CD4-positive, alpha-beta T cell treated with Interleukin-15 for 1 hour (primary cell): ENCODE measurements at places on chromosomes 4 and X.

DNA sequence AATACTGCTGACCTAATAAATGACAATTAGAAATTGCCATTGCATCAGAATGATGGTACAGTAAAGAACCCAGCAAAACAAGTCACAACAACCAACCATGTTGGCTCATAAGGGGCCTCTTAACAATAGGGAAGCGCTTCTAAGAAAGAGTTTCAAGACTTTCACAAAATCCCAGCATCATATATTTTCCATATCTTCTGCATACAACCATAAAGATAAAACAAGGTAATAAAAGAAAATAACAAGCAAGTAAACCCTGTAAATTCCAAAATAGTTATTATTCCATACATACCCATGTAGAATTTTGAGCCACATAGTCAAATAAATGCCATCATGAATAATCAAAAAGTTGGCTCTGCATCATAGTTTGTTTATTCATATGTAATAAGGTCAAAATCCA, 8.2 kb downstream of the SLC10A7 start:
- DNase-seq = no peak

- DNase-seq = no peak
Measured at GRCh38 chr4:169243825-169244609, 26.7 kb downstream of the SH3RF1 start.

- DNase-seq = no peak
Measured at GRCh38 chrX:10288373-10288975, 131.7 kb downstream of the CLCN4 start.

GRCh38 chr4:108714880-108715279, 48.0 kb downstream of the ETNPPL start:
- DNase-seq = no peak

DNA sequence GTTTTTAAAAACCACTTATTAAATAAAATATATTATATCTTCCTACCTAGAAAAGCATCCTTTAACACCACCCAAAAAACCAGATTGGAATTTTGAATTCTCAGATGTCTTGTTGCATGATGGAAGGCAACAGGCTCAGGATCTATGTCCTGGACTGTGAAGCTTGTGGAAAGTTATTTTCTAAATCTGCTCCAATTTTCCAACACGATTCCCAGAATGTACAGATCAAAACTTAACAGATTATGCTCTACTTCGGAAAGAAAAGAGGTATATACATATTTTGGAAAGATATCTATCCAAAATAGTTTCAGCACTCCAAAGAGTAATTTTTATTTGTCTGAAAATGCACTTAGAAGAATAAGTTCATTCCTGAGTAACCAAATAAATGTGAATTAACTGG, 291.7 kb upstream of the EMCN start:
- no peak for DNase-seq

DNA sequence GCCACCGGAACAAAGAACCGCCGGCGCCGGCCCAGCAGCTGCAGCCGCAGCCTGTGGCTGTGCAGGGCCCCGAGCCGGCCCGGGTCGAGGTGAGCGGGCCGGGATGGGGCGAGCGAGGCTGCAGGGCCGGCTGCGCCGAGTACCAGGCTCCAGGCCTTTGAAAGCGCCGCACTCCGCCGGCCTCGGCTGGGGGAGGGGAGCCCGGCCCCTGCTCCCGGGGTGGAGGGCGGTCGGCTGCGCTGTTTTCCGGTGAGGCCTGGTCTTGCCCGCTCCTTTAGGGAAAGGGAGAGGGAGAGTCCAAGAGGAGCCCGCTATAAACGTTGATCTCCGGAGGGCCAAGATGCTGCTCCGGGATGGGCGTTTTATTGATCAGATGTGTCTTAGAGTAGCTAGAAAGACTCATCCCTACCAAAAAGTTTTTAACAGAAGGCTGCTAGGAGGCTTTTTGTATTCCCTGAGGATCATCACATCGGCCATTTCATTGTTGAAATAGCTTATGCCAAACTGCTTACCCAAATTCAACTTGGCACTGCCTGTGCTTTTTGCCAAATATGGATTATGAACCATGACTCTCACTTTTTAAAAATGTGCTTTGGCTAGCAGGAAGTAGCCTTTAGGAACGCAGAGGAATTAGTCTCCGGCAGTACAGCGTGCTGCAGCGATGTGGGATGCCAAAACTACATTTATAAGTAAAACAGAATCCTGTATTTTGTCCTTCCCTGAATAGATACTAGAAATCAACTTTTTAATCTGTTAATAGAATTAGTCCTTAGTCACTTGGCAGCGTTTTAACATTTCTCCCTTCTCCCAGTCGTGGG, 760 bp downstream of the TMEM165 start:
- peak; percentile 20 for DNase-seq

GRCh38 chr4:161133586-161134276, 1030.1 kb downstream of the FSTL5 start:
- DNase-seq = no peak

DNA sequence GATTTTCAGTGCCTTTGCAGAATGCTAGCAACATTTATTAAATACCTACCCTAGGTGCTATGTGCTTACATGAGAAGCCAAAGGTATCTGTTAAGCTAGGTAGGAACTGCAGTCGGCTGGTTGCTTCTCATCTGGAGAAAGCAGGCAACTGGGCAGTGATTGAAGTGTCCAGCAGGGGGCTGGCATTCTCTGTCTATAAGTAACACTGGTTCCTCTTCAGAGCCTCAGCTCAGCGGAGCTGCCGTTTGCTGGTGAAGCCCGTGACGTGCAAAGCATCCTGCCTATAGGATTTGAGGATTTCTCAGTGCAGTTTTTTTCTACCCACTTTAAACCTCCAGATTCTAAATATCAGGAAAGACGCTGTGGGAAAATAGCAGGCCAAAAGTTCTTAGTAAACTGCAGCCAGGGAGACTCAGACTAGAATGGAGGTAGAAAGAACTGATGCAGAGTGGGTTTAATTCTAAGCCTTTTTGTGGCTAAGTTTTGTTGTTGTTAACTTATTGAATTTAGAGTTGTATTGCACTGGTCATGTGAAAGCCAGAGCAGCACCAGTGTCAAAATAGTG, at the start of gene GRPR:
Gene GRPR (plus strand): TSS at position 344 of the 565 bp plus-strand sequence. CDS start 389 bp downstream, outside the sequence.
- DNase-seq = peak; percentile 67

DNA sequence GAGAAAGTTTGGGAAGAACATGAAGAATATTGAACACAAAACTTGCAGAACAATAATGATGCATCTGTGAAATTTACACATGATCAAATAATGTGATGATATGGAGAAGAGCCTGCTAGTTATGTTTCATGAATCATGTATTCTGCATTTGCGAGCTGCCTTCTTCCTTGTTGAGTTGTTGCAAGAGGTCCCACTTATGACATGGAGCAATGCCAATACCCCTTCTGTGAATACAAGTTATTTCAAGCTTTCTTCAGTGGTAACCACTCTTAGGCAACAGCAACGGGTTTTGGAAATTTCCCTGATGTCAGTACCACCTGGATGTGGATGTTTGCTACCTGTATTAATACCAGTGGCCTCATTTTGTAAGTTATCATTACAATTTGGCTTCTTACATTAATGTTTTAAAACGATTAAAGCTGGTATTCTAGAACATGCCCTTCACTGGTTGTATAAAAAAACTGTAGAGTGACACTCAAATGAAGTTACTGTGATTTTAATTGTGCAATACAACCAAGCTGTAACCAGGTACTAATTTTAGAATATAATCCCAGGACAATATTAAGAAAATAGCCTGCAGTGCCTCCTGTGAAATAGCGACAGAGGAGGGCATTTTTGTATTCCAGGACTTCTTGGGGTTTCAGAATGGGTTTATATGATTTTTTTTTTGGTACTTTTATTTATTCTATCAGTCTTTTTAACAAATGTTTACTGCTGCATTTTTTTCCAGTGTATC, 25.3 kb downstream of the IQCM start:
- no peak for DNase-seq

GRCh38 chr4:111641813-111642579, 503.3 kb upstream of the FAM241A start:
- DNase-seq = no peak

GRCh38 chr4:53786632-53787031, 195.3 kb upstream of the LNX1 start:
- DNase-seq = no peak

DNA sequence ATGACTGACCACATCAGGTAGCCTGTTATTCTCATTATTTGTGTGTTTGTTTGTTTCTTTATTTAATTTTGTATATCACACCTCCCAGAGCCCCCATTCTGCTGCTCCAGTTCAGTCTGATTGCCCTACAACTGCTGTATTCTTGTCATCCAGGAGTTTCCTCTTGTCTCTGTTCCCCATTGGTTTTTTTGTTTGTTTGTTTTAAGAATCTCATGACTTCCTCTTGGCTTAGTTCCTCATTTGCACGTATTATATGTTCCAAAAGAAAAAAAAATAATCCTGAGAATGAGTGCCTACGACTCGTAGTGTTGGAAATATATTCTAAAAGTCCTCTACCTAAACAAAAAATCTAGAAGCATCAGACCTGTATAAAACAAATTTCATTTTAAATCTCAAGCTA, 142.3 kb upstream of the SLIT2 start:
- DNase-seq = no peak

- no peak for DNase-seq
Measured at GRCh38 chr4:89279385-89279784, 28.2 kb downstream of the GPRIN3 start.

DNA sequence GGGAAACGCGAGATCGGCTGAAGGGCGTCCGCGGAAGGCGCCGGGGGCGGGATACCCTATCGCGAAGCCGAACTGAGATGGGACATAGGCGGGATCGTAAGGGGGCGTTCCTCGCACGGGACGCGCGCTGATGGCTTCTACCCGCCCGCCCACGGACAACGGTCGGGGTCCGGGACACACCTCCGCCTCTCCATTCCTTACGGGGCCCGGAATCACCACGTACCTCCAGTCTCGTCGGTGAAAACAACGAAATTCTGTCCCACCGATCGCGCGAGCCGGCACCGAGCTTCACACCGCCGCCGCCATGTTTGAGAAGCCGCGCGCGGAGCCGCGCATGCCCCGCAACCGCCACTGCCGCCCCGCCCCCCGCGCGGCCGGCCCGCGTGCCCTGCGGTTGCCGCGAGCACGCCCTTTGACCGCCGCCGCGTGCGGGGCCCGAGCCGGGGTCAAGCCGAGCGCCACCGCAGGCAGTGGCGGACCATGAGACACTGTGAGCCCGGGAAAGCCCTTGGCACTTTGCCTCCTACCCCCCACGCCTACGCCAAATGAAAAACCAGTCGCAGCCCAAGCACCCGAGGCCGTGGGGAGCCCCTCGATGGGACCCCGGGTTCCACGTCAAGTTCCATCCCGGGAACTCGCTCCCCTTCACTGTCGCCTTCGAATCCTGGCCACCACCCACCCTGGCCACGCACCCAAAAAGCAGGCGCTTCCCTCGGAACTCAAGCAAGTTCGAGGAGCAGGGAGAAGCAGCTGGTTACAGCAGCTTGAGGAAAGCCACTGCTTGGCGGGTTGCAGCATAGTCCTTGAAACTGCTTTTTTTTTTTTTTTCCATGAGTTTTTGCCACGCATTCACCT, at the start of gene SCML2:
Gene SCML2 (minus strand): TSS at position 320 of the 855 bp plus-strand sequence. CDS start 20,617 bp downstream, outside the sequence.
- no peak for DNase-seq

DNA sequence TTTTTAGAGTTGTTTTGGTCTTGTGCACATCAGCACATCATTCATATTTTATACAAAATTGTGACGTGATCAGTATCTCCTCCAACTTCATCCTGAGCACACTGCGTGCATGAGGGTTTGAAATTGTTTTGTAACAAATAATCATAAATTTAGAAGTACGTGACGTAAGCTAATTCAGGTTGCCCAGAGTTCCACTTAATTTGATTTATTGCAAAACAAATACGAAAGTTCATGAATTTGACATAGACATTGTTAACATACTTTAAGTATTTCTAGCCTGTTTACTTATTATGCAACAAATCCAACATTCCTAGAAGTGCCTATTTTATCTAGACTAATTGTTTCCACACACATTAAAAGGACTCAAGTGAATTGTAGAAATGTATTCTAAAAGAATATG, 48.3 kb downstream of the MAP7D3 start:
- no peak for DNase-seq

GRCh38 chr4:107066621-107067020, 30.5 kb upstream of the DKK2 start:
- no peak for DNase-seq

DNA sequence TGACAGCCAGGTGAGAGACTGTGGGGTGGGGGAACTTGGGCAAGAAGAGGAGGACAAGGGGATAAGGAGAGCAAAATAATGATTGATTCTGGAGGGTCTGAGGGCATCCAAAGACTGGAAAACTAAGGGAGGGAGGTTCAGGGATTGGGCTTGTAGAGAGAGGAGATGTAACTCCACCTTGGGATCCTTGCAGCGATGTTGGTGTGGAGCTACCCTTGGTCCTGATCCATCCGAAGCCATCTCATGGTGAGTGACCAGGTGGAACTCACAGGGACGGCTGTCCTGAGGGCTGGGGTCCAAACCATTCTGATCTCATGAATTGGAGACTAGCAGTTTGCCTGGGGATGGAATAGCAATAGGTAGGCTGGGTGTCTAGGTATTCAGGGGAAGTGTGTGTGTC, 1.4 kb upstream of the RAB41 start:
- DNase-seq = no peak

DNA sequence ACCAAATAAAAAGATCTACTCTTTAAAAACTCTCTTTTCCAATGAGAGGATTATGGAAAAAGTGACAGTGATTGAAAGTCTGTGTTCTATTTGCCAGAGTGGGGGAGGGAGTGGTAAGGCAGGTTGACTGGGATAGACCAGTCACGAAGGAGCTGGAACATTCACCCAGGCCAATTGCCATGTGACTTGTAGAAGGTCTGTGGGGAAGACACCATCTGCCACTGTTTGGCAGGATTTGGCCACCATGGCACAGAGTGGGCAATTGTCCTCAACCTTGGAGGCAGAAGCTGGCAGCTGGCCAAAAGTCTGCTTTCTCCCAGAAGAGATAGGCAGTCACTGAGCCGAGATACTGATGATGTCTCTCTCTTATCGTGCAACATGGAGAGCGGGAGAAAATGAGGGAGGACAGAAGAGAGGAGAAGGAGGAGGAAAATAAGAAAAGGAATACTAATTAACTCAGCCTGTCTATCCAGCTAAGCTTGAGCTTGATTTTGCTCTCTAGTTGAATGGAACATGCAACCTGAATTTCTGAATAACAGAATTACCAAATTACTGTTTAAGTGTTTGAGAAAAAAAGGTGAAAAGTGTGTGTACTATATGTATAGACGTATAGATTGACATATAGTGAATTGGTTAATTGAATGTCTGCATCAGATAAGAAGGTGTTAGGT, 267.1 kb downstream of the ARHGAP24 start:
- DNase-seq = no peak

GRCh38 chrX:40079572-40079971, 18.2 kb downstream of the BCOR start:
- no peak for DNase-seq

DNA sequence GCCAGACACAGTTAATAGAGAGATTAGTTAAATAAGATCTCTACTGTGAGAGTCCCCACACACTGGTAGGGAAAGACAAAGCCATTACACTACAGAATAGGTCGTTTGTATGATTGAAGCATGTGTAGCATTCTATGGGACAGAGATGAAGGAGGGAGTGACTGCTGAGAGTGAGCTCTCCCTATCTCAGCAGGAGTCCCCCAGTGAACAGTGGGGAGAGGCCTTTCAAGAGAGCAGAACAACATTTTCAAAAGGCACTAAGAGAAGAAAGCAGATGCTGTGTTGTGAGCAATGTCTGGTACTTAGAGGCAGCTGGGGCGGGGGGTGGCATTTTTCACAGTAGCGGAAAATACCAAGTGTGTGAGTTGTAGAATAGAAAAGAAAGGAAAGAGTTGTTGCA, 413.6 kb downstream of the AFF2 start:
- no peak for DNase-seq
